Cerebellar nuclear complex (tissue), 1 donor: ENCODE measurements at places on chromosomes 16 and 17.
A peak's percentile ranks its signal among the peaks of the same experiment; 100 is the strongest.

DNA sequence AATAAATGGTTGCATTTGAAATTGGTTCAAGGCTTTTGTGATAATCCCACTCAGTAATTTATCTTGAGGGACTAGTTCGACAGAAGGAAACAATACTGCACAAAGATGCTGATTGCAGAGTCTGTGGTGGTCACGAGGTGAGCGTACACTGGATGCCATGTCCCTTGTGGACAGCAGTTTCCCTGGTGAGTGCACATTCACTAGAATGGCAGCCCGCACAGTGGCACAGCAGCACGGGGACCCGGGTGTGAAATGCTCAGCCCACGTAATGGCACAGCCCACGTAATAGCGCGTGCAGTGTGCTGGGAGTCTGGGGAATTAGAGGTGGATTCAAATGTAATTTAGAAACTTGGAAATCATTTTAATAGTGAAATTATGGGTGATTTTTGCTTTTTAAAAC lies 154.0 kb downstream of the LGALS9B start:
- no peak for DNase-seq

GRCh38 chr16:9868606-9869149 lies 313.6 kb downstream of the GRIN2A start:
- DNase-seq, result no peak

DNA sequence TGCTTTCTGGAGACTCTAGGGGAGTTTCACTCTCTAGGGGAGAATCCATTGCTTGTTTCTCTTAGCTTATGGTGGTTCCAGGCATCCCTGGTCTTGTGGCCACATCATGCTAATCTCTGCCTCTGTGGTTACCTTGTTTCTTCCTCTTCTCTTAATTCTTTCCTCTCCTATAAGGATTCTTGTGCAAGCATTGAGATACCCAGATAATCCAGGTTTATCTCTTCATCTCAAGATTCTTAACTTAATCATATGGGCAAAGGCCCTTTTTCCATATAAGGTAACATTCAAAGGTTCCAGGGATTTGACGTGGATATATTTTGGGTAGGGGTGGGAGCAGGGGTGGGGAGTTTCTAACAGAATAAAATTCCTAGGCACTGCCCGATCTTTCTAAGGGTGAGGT lies 32.6 kb downstream of the FAM20A start:
- DNase-seq, result no peak

GRCh38 chr17:79258843-79259242 lies 184.2 kb downstream of the ENGASE start:
- no peak for DNase-seq

DNA sequence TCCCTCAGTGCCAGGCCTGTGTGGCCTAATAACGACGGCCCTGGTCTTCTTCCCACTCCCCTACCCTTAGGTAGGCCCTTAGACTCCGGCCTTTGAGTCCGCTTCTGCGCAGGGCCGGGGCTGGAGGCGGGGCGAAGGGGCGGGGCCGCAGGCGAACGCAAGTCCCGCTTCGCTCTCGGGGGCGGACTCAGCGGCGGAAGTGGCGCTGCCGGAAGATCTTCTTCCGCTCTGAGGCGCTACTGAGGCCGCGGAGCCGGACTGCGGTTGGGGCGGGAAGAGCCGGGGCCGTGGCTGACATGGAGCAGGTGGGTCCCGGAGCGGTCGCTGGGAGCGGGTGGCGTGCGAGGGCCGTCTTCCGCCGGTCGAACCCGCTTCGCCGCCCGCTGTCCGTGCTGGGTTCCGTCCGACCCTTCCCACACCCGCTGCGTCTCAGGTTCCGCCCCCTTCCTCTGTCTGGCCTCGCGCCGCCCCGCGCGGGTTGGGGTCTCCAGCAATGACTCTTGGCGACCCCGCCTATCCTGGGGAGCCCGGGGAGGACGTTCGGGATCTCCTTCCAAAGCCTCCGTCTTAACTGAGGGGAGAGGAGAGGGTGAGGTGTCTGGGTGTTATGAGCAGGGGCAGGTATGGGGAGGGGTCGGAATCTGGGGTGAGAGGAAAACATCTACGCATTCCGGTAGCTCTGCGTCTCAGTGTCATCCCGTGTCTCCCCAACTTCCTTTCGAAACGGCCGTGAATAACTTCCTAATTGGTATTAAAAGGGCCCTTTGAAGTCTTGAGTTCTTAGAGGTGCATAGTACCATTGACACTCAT lies at the start of gene STARD3:
STARD3 (plus strand) TSS at position 218 of the 810 bp plus-strand sequence. CDS start 16,388 bp downstream, outside the sequence.
- DNase-seq, result no peak

GRCh38 chr16:12398029-12398682 lies 405.5 kb downstream of the CPPED1 start:
- no peak for DNase-seq

DNA sequence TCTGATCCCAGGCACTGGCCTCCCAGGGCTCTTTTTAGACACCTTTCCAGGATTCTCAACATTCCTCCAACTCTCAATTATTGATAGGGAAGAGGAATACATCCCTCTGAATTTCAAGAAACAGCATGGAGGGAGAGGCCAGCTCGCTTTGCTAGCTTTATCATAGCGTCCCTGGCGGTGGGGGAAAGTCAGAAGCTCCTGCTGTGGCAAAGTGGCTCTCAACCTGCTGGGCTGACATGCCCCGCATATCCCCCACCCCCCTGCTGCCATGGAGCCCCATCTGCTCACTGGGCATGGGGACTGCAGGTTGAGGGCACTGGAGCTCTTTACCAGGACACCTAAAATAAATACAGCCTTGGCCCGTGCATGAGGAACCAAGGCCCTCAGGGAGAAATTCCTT lies 140.3 kb downstream of the SLC39A11 start:
- no peak for DNase-seq

GRCh38 chr16:31393056-31393455 lies at the start of gene ITGAD:
TSS of gene ITGAD (plus strand) at chr16:31393335. CDS start at chr16:31393361, 26 bp downstream.
- no peak for DNase-seq

- no peak for DNase-seq
Observed at GRCh38 chr17:50904518-50905459, 38.6 kb upstream of the TOB1 start.

DNA sequence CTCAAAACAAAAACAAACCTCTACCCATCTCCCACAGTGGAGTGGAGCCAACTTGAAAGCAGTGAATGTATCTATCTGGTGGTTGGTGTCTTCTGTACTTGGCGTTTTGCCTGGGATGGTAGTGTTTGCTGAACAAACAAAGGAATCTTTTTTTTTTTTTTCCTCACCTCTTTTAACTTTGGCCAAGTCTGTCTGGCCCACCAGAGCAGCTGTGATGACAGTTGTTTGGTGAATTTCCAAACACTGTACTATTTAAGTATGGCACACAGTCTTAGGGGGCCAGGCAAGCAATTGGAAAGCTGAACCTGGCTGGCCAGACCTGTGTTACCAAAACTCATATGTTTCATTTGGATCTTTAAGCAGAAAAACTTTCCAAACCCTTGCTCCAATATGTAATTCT lies 101.8 kb upstream of the CDH13 start:
- no peak for DNase-seq

DNA sequence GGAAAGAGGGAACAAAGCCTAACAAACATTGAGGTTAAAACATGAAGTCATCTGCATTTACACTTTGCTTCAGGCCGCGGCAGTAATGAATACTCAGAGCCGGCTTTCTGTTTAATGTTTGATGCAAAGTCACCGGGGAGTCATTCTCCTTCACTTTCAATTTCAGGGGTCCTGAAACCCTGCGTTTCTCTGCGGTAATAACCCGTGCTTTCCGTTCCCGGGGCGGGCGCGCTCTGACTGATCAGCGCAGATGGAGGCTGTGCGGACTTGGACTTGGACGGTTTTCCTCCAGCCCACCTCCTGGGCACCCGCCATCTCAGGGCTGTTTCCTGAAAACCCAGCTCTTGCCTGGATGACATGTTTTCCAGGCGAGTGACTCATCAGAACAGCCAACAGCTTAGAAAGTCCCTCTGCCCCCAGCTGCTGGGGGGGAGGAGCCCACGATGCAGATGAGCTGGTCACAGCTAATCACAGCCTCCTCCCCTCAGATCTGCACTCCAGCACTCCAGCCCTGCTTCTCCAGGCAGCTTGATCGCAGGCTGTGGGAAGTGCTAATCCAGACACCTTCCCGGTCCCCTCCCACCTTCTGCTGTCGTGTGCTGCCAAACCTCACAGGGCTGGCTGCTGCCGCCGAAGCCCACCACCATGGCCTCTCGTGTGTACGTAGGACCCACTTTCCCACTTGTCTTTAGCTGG lies 158.6 kb upstream of the CHMP6 start:
- DNase-seq, result peak; percentile 32

- no peak for DNase-seq
Observed at GRCh38 chr16:35598696-35599332, 2139.4 kb downstream of the TP53TG3F start.

DNA sequence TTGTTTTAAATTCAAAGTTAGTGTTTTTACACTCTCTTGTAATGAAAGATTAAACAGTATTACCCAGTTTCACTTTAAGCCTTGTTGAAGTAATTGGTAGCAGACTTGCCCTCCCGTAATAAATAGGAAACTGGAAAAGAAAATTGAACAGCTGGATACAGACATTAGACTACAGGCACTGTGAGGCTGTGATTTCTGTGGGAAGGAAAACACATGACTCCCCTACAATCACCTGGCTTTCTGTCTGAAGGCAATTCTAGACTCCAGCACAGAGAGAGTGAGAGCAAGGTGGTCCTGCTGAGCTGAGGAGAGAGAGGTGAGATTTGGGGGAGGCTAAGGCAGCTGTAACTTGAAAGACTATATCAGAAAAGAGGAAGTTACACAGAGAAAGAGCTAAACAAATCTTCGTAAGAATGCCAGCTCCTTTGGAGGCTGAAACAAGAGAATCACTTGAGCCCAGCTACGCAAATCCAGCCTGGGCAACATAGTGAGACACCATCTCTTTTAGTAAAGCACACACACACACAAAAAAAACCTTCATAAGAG lies 57.8 kb upstream of the CDYL2 start:
- no peak for DNase-seq

DNA sequence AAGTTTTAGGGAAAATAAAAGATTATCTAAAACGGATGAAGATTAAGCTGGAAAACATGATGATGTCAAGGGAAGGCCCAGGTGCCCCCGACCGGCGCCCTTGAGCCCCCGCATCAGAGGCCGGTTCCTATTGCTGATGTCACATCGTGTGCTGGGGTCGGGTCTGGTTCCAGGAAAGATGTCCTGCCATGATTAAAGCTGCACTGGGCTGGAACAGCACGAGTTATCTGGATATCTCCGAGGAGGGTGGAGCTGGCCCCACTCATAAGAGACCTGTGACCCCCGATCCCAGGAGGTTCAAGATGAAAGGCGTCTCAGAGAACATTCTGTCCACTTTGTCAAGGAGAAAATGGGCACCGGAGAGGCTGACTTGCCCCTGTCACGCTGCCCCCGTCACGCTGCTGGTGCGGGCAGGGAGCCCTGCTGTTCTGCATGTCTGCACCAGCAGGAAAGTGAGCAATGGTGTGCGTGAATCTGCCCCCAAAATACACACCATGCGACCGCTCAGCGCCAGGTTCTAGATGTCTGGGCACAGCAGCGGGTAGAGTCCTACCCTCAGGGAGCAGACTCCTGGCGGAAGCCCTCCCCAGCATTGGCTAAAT lies 53.0 kb downstream of the ENGASE start:
- DNase-seq, result no peak
